SJCRH30 (cell line): ENCODE measurements at places on chromosomes 7 and 10. TPM values are rescaled to one million over a fixed set of nuclear protein-coding genes. Genes with fewer than 3 reads are reported as not detected.

GPR85 gene
- 13.2 and 15.0 TPM in 2 replicates for total RNA-seq

BET1 gene
- 38.2 and 40.0 TPM in 2 replicates for total RNA-seq

CHCHD2 gene
- total RNA-seq: 603 and 727 TPM in 2 replicates

UPK3B gene
- 0.33 and 0.69 TPM in 2 replicates for total RNA-seq

KLF14 gene
- total RNA-seq: 1.2 and 1.6 TPM in 2 replicates

MMD2 gene
- total RNA-seq: not detected in 2 replicates

FAM20C gene
- 6.1 and 7.0 TPM in 2 replicates for total RNA-seq

ZMIZ1 gene
- 11.5 and 13.6 TPM in 2 replicates for total RNA-seq

SPDYE2B gene
- total RNA-seq: not detected in 2 replicates

GNGT1 gene
- 0.48 and 0.65 TPM in 2 replicates for total RNA-seq

TDRD1 gene
- 0.61 TPM in 2 replicates for total RNA-seq

CYP2W1 gene
- total RNA-seq: not detected in 2 replicates

AQP1 gene
- 29.4 and 31.4 TPM in 2 replicates for total RNA-seq

FAM221A gene
- 1.5 and 1.8 TPM in 2 replicates for total RNA-seq

PRSS37 gene
- not detected in 2 replicates for total RNA-seq

SLC35G1 gene
- 9.1 and 9.5 TPM in 2 replicates for total RNA-seq

PRTFDC1 gene
- 0.08 TPM in 1 of 2 replicates, not detected in the other for total RNA-seq

ACTR3C gene
- 1.7 and 4.6 TPM in 2 replicates for total RNA-seq

ZNF117 gene
- total RNA-seq: 7.1 and 9.8 TPM in 2 replicates

ZNF853 gene
- total RNA-seq: 10.6 and 10.9 TPM in 2 replicates

MPP7 gene
- total RNA-seq: 5.2 and 5.9 TPM in 2 replicates

HECW1 gene
- total RNA-seq: not detected in 2 replicates

NUDT13 gene
- 0.49 and 0.84 TPM in 2 replicates for total RNA-seq

XRCC2 gene
- 37.3 and 45.0 TPM in 2 replicates for total RNA-seq

LEP gene
- not detected in 2 replicates for total RNA-seq

STOX1 gene
- 0.30 and 0.33 TPM in 2 replicates for total RNA-seq

GHRHR gene
- not detected in 2 replicates for total RNA-seq
